ENCODE measurements at places on chromosomes 16 and 17. TPM values are rescaled to one million over a fixed set of nuclear protein-coding genes. Genes with fewer than 3 reads are reported as not detected.

- no peak for DNase-seq
- no peaks in the 10 kb centered on the region for H3K36me3 ChIP-seq
- H3K4me1 ChIP-seq: peaks cover 13% of the 10 kb centered on the region
- no peaks in the 10 kb centered on the region for H3K27me3 ChIP-seq
Measured at GRCh38 chr17:28467456-28468025, 5.9 kb upstream of the SLC13A2 start.

Gene KRT33A
- not detected for total RNA-seq

DNA sequence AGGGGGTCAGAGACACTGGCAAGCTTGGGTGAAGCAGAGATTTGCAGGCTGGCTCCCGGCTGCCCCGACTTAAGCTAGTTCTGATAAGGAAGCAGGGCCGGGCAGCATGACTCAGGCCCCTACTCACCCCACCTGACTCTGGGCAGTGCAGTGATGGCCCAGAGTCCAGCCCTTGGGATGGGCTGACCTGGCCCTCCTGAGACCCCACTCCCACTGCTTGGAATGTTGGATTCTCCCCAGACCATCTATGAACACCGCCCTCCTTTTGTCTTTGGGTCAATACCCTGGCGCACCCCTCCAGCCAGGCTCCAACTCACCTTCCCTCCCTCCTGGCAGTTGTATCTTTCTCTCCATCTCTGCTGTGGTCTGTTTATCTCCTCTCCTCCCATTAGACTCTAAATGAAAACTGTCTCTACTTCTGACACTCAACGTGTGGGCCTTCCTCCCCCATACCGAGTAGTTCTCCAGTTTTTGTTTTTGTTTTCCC is 21.0 kb downstream of the LGALS3BP start:
- H3K36me3 ChIP-seq: no peaks in the 10 kb centered on the region
- no peak for DNase-seq
- no peaks in the 10 kb centered on the region for H3K27me3 ChIP-seq
- no peak overlapping the region for H3K27ac ChIP-seq
- H3K4me3 ChIP-seq: no peak overlapping the region

DNA sequence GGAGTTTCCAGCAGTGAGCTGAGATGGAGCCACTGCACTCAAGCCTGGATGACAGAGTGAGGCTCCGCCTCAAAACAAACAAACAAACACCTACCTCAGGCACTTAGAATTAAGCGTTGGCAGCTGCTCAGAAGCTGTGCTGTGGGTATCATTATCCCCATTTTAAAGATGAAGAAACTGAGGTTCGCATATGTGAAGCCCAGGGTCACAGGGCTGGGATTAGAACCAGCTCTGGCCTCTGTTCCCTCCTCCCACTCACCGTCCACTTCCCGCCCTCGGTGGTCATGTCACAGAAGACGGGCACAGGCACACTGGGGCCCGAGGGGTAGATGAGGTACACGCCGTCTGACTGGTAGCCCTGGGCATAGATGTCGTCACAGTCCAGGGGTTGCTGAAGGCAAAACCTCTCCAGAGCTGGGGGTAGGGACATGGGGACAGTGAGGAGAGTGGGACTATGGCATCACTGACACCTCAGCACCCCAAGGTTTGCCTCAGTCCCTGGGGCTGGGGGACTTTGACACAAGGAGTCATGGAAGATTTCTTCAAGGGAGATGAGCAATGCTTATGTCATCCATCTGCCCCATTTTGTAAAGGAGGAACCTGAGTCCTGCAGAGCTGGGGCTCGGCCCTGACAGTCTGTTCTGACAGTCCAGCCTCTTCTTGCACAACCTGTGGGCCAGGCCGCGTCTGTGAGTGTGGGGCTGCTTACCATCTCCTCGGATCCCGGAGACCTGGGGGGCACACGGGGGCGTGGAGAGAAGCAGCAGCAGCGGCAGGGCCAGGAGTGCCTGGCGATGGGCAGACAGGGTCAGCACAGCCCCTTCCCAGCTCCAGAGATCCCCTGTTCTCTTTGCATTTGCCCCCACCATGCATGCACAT is 700 bp downstream of the MFAP4 start:
- H3K36me3 ChIP-seq: peaks cover 45% of the 10 kb centered on the region
- H3K4me3 ChIP-seq: peak overlapping the region; percentile 19
- H3K27ac ChIP-seq: peak overlapping the region; percentile 74
- H3K27me3 ChIP-seq: no peaks in the 10 kb centered on the region
- peak; percentile 63 for DNase-seq

Gene HBA1
- total RNA-seq: not detected
